NCI-H526 treated with DMSO at 0.1 percent for 48 hours (cell line): ENCODE measurements at places on chromosomes 16 and 17.

GRCh38 chr17:29126268-29126930, 53.8 kb downstream of the MYO18A start:
- no peak for DNase-seq

- DNase-seq, result no peak
Measured at GRCh38 chr17:78092794-78093324, 35.7 kb downstream of the TMC6 start.

- no peak for DNase-seq
Measured at GRCh38 chr17:78524870-78525510, 52.2 kb downstream of the DNAH17 start.

DNA sequence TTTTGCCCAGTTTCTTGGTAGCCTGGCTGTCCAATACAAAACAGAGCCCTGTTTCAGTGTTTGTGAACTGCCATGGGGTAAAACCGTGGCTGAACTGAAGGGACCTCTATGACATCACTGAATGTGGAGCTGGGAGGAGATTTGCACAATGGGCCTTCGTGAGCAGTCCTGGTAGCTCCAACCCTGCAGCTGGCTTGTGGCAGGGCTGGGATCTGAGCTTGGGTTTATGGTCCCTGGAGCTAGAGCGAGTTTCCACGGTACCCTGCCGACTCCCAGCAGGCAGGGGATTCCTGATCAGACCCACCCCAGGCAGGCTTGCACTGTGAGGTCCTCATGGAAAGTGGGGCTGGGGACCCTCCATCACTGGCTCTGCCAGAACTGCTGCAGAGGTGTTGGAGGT, 247.0 kb downstream of the GSG1L start:
- no peak for DNase-seq

- no peak for DNase-seq
Measured at GRCh38 chr17:16178836-16179235, 36.5 kb downstream of the NCOR1 start.

DNA sequence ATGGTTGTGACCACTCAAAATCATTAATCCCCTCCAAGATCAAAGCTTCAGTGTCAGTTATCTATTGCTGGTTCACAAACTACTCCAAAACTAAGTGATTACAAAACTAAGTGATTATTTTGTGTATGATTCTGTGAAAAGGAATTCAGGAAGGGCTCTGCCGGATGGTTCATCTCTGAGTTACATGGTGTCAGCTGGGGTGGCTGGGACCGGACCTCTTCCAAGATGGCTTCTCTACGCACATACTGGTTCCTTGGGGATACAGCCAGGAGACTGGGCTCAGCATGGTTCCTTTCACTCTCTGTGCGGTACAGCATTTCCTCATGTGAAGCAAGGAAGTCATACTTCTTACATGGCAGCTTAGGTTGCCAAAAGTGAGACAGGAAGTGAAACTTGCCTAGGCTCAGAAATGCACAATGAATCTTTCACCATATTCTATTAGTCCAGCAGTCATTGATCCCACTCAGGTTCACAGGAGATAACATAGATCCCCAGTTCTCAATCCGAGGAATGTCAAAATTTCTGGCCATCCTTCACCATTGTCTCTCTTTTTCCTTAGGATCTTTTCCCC, 97.9 kb upstream of the IRX6 start:
- DNase-seq, result no peak
